Adipocyte (in vitro differentiated cells): ENCODE measurements at places on chromosomes 12 and 14.

DNA sequence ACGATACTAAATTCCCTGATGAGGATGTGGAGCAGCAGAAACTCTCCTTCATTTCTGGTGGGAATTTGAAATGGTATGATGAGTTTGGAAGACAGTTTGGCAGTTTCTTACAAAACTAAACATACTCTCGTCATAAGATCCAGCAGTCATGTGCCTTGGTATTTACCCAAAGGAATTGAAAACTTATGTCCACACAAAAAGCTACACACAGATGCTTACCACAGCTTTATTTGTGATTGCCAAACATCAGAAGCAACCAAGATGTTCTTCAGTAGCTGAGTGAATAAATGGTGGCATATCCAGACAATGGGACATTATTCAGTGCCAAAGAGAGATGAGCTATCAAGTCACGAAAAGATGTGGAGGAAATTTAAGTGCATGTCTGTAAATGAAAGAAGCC is 10.7 kb upstream of the APOLD1 start:
- DNase-seq = no peak

GRCh38 chr12:107320033-107320928 is 226.9 kb upstream of the CRY1 start:
- peak; percentile 53 for DNase-seq

DNA sequence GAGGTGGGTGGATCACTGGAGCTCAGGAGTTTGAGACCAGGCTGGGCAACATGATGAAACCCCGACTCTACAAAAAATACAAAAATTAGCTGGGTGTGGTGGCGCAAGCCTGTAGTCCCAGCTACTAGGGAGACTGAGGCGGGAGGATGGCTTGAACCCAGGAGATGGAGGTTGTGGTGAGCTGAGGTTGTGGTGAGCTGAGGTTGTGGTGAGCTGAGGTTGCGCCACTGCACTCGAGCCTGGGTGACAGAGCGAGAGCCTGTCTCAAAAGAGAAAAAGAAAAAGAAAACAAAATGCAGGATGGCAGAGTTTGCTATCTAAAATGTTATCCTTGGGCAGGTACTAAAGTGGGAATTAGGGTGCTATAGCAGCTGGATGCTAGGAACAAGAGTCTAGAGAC is 10.8 kb upstream of the GPRC5A start:
- DNase-seq = no peak

DNA sequence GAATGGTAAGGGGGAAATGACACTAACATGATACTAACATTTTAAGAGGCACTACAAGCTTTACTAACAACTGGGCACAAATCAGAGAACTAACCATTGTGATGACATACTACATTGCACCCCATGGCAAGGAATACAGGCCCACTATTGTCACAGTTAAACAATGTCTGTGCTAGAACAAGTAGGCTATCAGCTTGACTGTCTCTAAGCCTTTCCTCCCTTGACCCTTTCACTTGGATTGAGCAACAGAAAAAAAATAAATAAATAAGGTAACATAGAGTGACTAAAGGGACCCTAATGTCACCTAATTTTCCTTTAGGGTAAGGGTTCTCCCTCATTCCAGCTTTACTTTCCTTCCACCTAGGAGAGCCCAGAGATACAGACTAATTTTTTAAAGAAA is 4.4 kb downstream of the SLC38A2 start:
- peak; percentile 51 for DNase-seq

DNA sequence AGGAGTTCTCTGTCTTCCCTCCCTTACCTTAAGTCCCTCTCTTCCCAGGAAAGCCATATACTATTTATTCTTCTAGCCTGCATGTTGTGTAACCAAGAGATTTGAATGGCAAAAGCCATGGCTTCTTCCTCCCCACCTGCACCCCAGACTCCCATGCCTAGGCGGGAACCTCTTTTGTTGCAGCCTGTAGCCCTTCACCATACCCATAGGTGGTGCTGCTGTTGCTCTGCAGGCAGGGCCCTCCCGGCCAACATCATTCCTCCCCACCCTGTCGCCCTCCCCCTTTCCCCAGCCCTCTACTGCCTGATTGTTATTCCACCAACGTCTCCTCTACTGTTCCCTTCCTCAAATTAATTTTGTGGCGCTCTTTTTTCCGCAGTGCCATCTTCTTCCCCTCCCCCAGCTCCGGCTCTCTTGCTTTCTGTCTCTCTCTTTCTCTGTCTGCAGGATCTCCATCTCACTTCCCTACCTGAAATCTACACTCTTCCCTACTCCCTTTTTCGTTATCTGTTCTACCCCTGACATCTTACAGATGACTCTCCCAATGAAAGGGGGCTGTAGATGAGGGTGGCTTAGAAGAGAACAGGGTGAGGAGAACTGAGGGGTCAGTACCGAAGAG is 13.8 kb downstream of the NGDN start:
- DNase-seq = no peak

DNA sequence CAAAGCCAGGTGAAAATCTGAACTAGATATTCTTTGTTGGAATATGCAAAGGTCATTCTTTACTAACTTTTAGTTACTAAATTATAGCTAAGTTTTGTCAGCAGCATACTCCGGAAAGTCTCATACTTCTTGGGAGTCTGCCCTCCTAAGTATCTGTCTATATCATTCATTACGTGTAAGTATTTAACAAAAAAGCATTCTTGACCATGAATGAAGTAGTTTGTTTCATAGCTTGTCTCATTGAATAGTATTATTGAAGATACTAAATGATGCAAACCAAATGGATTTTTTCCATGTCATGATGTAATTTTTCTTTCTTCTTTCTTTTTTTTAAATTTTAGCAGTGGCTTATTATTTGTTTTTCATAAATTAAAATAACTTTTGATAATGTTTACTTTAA is 9.8 kb upstream of the SPX start:
- DNase-seq = no peak

DNA sequence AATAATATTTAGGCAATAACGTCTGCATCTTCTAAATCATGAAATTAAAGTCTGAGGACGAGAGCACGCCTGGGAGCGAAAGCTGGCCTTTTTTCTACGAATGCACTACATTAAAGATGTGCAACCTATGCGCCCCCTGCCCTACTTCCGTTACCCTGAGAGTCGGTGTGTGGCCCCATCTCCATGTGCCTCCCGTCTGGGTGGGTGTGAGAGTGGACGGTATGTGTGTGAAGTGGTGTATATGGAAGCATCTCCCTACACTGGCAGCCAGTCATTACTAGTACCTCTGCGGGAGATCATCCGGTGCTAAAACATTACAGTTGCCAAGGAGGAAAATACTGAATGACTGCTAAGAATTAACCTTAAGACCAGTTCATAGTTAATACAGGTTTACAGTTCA is 19.3 kb downstream of the CKB start:
- no peak for DNase-seq

DNA sequence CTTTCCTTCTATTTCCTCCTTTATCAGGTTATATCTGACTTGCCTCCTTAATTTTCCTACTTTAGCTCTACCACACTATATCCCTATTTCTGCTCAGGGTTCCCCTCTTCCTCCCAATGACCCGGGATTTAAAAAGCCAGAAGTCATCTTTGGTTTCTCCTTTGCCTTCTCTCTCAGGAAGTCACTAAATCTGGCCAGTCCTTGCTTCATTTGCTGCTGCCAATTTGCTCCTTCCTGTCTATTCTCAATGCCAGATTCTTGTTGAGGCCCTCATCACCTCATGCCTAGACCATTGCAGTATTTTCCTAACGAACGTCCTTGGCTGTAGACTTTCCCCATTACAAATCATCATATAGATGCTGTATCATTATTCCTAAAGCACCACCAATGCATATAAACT is 26.5 kb upstream of the NID2 start:
- DNase-seq = no peak

DNA sequence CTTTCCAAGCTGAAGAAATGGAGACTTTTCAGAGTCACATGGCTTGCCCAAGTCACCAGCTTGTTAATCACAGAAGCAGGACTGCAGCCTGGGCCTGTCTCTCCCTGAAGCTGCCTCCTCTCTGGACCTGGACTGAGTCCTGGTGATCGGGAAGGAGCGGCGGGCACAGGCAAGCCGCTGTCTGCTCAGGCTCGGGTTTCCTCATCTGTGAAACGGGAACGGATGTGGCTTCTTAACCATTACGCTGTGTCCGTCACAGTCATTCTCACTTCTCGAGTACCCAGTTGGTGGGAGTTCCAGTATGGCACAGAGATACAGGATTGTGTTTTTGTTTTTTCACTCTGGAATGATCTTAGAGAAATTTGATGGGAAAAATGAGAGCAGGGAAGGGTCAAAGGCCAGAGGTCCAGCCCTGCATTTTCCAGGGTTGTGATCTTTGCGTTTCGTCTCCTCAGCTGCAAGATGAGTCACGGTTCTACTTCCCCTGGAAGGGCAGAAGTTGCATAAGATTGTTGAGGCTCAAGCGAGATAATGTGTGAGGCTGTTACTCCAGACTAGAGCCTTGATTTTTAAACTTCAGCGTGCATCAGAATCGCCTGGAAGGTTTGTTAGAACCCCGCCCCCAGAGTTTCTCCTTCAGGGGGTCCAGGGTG is 7.6 kb upstream of the LRTM2 start:
- no peak for DNase-seq

DNA sequence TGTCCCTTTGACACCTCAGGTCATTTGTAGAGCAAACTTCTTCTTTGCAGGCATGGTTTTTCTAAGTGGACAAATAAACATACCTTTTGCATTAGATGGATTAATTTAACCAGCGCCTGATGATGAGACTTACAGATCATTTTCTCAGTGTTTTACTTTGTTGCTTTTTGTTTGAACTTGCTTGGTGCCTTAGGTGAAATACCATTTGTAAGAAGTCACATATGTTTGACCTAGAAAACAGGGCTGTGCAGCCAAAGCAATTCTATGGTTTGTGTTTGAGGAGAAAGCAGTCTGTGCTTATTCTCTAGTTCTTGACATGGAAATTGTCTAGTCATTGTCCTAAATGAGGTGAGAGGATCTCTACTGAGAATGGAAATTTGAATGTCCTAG is 111.1 kb downstream of the DIP2B start:
- peak; percentile 65 for DNase-seq

DNA sequence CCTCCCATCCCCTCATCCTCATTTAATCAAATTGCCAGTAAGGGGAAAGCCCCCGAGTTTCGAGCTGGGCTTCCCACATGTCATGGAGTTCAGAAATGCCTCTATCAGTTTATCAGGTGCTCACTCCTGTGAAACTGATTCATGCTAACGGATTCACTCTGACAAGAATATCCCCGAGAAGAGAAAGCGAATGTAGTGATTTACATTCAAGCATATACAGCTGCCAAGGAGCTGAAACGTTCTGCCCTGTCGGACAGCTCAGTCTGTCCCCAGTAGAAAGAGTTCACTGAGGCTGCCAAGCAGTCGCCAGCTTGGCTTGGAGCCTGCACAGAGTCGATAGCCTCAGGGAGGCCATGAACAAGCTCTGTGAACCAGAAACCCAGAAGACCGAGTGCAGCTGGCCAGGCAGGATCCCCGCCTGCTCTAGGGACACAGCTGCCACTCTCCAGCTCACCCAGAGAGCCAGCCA is 88.4 kb downstream of the TMCC3 start:
- no peak for DNase-seq

GRCh38 chr12:121996945-121997612 is 24.6 kb upstream of the BCL7A start:
- DNase-seq = no peak

DNA sequence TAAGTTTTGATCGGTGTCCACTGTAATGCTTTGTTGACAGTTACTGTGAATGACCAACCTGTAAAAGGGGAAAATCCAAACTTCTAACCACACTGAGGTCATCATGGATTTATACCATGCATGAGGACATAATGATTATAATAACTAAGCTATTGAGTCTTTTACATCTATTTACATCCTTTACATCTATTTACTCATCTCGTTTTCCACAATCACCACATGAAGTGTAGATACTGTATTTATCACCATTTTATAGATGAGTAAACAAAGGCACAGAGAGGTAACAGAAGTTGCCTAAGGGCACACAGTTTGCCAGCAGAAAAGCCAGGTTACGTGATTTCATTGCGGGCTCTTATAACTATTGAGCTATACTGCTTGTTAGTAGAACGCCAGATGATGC is 27.9 kb upstream of the EID3 start:
- DNase-seq = no peak

DNA sequence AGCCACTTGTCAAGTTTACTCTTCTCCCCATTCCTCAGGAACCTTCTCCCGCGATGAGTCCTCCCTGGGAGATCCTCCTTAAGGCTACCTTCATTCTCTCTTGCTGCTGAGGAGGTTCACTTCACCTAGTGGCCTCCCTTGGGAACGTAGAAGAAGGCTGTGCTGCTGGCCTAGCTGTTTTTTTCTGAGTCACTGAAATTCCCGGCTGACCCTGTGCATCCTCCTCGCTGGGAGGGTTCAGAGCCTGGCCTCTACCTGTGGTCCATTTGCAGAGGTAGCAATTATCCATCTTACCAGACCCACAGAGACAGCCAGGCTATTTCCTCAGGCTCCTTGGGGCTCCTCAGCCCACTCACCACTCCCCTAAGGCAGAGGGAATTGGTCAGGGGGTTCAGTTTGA is 4.6 kb downstream of the KRT82 start:
- no peak for DNase-seq

- DNase-seq = no peak
Observed at GRCh38 chr12:64532734-64533351, 77.5 kb upstream of the RASSF3 start.

DNA sequence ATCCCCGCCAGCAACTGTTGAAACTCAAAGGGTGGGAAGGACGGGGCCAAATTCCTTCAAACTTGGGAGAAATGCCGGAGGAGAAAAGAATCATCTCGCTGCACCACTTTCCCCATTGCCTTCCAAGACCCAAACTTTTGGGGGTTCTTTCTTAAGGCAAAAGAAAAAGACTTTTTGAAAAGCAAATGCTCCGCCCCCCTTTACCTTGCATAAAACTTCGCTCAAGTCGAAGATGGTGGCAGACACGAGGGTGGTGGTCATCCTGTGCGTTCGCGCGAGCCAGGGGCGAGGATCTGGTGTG is 239 bp downstream of the ZFP36L1 start:
- no peak for DNase-seq

DNA sequence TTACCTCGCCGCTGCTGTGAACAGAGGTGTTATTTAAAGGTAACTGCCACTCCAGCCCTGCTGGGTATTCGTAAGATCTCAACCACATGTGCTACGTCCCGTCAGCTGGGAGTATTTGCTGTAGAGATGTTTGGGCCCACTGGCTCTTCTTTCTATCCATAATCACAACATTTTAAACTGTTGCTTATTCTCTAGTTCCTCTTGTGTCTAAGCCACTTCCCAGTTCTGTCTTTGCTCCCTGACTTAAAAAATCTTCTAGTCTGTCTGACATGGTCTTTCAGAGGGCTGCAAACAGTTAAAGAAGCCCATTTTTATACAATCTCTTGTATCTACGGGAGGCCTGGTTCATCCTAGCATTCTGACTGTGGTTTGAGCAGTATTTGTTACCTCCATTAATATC is 33.2 kb upstream of the HELB start:
- DNase-seq = no peak

- no peak for DNase-seq
Observed at GRCh38 chr12:97452230-97452629, 10.4 kb upstream of the RMST start.
